Thoracic aorta (tissue), 2 donors: ENCODE measurements at places on chromosomes 1 and 21.

DNA sequence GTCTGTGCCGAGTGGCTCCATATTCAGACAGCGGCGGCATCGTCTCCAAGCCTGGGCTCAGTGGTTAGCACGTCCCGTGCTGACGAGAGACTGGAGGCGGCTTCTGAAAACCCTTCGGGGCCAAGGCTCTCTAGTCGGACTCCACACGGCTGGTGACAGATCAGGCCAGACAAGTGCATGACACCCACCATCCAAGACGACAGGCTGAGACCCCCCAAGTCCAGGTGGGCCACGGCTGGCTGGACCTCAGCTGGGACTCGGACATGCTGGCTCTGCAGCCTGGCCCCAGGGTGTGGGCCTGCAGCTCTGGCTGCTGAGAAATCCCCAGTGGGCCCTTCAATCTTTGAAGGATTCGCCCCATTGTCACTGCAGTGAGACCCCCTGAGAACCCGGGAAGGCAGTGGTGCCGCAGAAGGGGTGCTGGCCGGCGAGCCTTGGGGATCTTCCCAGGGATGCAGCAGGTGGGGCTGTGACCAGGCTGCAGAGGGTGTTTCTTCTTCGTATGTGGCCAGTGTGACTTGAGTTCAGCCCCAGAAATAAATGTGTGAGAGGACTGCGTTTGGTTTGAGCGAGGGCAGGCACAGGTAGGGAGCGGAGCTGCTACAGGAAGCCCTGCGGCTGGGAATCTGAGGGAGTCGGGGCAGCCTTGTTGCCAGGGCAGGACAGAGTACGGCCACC is 15.9 kb upstream of the SLC19A1 start:
- no peak for DNase-seq
- H3K4me3 ChIP-seq, result no peak overlapping the region
- no peaks in the 10 kb centered on the region for H3K27me3 ChIP-seq
- H3K4me1 ChIP-seq, result no peaks in the 10 kb centered on the region
- H3K36me3 ChIP-seq, result no peaks in the 10 kb centered on the region

DNA sequence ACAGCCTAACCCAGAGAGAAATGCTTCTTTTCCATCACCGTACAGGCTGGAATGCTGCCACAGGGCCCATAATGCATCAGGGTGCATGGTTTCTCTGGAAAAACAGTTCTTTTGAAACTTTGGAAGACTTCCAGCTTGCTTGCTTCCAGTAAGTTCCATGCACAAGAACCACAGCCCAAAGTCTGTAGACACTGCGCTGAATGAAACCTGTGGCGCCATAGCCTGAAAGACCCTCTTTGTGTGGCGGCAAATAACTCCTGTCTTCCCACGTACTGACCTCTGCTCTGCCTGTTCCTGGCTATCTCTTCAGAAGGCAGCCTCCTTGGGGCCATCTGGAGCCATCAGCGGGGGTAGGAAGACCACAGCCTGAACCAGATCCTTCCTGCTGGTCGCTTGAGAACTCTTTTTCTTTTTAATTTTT is 15.1 kb downstream of the MIIP start:
- H3K27me3 ChIP-seq, result no peaks in the 10 kb centered on the region
- no peaks in the 10 kb centered on the region for H3K4me1 ChIP-seq
- H3K4me3 ChIP-seq, result no peak overlapping the region
- DNase-seq, result no peak

DNA sequence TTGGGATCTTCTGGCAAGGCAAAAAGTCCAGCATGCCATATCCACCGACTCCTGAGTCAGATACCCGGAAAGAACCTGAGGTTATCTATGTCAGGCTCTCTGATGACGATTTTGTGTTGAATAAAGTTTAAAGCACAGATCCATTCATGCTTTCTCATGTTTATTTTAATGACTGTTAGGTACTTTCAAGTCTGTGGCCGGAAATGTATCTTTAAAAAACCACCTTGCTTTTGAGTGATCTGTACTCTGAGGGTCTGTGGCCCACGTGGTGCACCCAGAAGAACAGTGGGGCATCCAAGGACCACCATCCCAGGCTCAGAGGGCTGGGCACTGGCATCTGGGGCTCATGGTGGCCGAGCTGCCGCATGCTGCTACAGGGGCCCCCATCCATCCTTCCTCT is 30.1 kb upstream of the VASH2 start:
- no peaks in the 10 kb centered on the region for H3K27me3 ChIP-seq
- H3K27ac ChIP-seq, result no peak overlapping the region
- DNase-seq, result no peak
- H3K36me3 ChIP-seq, result no peaks in the 10 kb centered on the region
- H3K4me3 ChIP-seq, result no peak overlapping the region

- no peak overlapping the region for H3K4me3 ChIP-seq
- no peaks in the 10 kb centered on the region for H3K27me3 ChIP-seq
- H3K4me1 ChIP-seq, result peaks cover 8% of the 10 kb centered on the region
These were observed 51.2 kb upstream of the NFASC start for GRCh38 chr1:204819495-204819894.

- DNase-seq, result no peak
- H3K4me1 ChIP-seq, result no peaks in the 10 kb centered on the region
- H3K4me3 ChIP-seq, result no peak overlapping the region
- H3K27ac ChIP-seq, result no peak overlapping the region
- no peaks in the 10 kb centered on the region for H3K36me3 ChIP-seq
- no peaks in the 10 kb centered on the region for H3K27me3 ChIP-seq
These were observed 301.6 kb downstream of the HLX start for GRCh38 chr1:221180704-221181368.

- H3K27me3 ChIP-seq, result no peaks in the 10 kb centered on the region
- no peaks in the 10 kb centered on the region for H3K36me3 ChIP-seq
- DNase-seq, result no peak
- no peak overlapping the region for H3K27ac ChIP-seq
These were observed 440.9 kb downstream of the PRDM2 start for GRCh38 chr1:14140831-14141401.

DNA sequence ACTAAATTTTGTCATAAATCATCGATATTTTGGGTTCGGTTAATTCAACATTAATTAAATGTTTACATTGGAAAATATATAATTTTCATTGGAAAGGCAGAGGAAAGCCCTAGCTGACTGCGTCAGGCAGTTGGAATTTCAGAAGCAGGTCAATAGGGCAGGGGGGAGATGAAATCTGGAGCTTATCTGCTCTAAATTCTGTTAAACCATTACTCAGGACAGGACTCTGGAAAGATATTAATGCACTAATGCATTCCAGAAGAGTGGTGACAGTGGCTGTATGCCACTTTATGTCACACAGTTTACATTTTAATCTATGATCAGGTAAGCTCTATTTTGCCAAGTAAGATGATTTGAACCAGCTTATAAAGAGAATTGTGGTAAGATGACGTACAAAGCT is 153.0 kb upstream of the B3GALT2 start:
- no peak overlapping the region for H3K27ac ChIP-seq
- no peaks in the 10 kb centered on the region for H3K36me3 ChIP-seq
- no peak overlapping the region for H3K4me3 ChIP-seq
- no peaks in the 10 kb centered on the region for H3K27me3 ChIP-seq
- H3K4me1 ChIP-seq, result no peaks in the 10 kb centered on the region

DNA sequence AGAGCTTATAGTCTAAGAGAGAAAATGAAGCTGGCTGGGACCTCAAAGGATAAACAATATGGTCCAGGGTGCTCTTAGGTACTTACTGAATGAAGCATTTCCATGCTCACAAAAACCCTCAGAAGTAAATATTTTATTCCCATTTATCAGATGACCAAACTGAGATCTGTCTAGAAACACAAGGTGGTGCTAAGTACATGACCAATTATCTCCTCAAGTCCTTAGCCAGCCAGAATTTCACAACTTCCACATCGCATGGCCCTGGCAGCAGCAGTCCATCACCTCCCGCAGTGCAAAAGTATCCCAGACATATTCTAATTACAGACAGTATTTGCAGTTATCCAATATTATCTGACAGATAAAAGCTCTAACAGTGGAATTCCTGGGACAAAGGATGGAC is 321.7 kb upstream of the PROX1 start:
- H3K27ac ChIP-seq, result no peak overlapping the region
- H3K4me1 ChIP-seq, result no peaks in the 10 kb centered on the region
- H3K27me3 ChIP-seq, result no peaks in the 10 kb centered on the region
- H3K4me3 ChIP-seq, result no peak overlapping the region

DNA sequence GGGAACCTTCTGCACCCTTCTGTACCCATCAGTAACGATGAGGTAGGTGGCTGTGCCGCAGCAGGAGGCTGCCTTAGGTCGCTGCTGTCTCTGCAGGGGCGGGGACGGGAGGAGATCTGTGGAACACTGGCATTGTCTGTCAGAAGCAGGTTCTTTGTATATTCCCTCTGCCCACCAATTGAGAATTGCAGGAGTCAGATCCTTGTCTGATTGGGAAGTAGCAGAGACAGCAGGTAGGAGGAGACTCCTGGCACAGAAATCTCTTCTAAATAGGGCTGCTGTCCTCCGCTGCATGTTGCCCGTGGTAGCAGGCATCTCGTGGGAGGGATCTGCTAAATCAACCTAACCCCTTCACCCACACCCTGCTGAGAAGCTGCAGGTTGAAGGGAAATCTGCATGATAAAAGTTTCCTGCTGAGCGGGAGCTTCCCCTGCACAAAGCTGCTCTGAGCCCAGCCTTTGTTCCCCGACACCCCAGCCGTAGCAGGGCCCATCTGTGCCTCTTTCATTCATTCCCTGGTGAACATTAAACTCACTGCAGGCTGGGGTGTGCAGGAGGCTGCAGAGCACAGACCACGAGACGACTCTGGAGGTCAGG is 15.9 kb downstream of the SARS1 start:
- no peaks in the 10 kb centered on the region for H3K4me1 ChIP-seq
- no peak overlapping the region for H3K27ac ChIP-seq
- no peak overlapping the region for H3K4me3 ChIP-seq
- peaks cover 49% of the 10 kb centered on the region for H3K36me3 ChIP-seq
- no peak for DNase-seq
- H3K27me3 ChIP-seq, result no peaks in the 10 kb centered on the region

DNA sequence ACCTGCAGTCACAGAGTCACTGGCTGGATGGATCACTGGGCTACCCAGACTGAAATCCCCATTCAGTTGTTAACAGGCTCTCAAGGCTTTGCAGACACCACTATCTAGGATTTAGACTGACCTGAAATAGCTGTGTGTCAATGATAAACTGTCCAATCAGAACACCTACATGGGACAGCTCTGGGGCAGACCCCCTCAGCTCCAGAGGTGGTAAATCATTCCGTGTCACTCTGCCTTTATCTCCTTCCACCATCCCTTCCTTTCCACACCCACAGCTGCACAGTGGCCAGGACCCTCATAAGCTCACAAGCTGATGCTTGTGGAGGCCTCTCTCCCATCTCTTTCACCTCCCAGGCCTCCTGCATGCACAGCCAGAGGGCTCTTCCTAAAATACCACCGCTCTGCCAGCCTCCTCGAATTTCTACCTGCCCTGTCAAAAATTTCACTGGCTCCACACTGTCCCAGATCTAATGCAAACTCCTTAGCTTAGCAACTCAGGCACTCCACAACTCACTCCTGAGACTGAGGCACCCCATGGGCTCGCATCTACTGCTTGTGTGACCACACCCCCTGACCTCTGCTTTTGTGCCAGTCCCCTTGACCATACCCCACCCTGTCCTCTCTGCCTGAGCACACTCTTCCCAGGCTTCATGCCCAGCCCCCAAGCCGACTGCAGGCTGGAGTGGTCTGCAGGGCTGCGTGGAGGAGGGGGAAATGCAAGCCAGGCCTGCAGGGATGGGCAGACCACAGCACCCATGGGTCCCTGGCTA is 5.8 kb downstream of the CAPZB start:
- peaks cover 98% of the 10 kb centered on the region for H3K4me1 ChIP-seq
- H3K27ac ChIP-seq, result no peak overlapping the region
- H3K36me3 ChIP-seq, result no peaks in the 10 kb centered on the region

- DNase-seq, result no peak
- H3K4me3 ChIP-seq, result no peak overlapping the region
- H3K27ac ChIP-seq, result peak overlapping the region; percentile 88
- no peaks in the 10 kb centered on the region for H3K27me3 ChIP-seq
These were observed 18.9 kb downstream of the NENF start for GRCh38 chr1:212451416-212452322.

DNA sequence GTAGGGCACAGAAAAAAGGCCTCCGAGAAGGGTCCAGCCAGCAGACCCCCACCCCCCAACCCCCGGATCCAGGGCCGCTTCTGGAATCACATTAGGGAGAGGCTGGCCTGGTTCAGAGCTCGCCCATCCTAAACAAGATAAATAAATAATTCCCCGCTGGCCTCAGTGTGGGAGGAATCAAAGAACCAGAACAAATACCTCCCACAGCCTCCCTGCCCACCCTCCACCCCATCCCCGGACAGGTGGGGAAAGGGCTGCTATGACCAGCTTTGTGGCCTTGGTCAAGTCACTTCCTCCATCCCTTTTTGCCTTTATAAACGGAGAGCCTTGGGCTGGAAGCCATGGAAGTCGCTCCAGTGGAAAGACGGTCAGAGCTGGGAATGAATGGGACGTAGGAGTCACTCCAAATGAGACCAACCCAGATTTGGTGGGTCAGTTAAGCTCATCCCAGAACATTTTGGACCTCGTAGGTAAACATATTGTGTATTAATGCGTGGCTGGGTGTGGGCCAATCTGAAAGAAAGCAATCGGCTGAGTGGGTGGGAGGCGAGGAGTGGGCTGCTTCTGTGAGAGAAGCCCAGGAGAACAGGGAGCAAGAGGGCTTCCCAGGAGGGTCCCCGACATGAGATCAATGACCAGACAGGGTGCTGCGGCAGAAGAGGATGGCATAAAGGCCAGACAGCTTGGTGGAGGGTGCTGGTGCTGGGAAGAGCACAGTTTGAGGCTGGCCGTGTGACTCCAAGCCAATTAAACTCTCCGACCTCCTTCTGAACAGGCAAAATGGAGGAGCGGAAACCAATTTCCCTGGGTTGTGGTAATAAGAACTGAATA is 63.3 kb downstream of the MEF2D start:
- no peak overlapping the region for H3K27ac ChIP-seq
- H3K27me3 ChIP-seq, result peaks cover 79% of the 10 kb centered on the region
- H3K36me3 ChIP-seq, result no peaks in the 10 kb centered on the region
- no peak overlapping the region for H3K4me3 ChIP-seq
- no peak for DNase-seq

- peaks cover 5% of the 10 kb centered on the region for H3K4me1 ChIP-seq
- H3K4me3 ChIP-seq, result no peak overlapping the region
- no peaks in the 10 kb centered on the region for H3K27me3 ChIP-seq
- H3K27ac ChIP-seq, result no peak overlapping the region
- no peak for DNase-seq
- H3K36me3 ChIP-seq, result no peaks in the 10 kb centered on the region
These were observed 1.7 kb downstream of the KCNJ10 start for GRCh38 chr1:160068225-160068624.

DNA sequence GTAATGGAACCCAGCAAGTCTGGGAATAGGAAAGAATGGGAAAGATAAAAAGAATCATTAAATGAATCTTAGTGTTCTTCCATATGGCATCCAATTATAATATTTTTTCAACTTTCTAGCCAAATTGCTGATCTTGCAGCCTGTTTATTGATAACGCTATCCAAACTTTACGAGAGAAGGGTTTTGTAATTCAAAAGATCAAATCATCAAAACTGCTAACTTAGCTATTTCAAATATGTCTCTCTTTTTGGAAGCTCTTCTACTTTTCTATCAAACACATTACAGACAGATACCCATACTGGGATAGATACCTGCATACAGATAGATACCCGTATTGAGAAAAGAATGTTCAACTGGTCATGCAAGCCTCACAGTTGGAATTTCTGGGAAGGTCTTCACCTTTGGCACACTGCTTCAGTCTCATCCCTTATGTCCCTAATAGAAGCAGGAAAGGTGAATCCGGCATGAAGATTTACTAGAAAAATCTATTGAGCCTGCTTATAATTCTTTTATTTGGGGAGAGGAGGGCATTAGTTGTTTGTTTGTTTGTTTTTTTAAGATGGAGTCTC is 75.0 kb upstream of the EXO1 start:
- H3K4me3 ChIP-seq, result no peak overlapping the region
- H3K27me3 ChIP-seq, result no peaks in the 10 kb centered on the region
- peaks cover 6% of the 10 kb centered on the region for H3K4me1 ChIP-seq
- no peaks in the 10 kb centered on the region for H3K36me3 ChIP-seq
